Activated CD4-positive, alpha-beta memory T cell treated with anti-CD3 and anti-CD28 coated beads for 36 hours (primary cell): ENCODE measurements at places on chromosomes 11 and 22.

GRCh38 chr11:82810326-82810725, 76.7 kb upstream of the FAM181B start:
- H3K27ac ChIP-seq, result no peak overlapping the region
- no peak overlapping the region for H3K4me3 ChIP-seq
- H3K36me3 ChIP-seq, result no peaks in the 10 kb centered on the region
- no peaks in the 10 kb centered on the region for H3K4me1 ChIP-seq

DNA sequence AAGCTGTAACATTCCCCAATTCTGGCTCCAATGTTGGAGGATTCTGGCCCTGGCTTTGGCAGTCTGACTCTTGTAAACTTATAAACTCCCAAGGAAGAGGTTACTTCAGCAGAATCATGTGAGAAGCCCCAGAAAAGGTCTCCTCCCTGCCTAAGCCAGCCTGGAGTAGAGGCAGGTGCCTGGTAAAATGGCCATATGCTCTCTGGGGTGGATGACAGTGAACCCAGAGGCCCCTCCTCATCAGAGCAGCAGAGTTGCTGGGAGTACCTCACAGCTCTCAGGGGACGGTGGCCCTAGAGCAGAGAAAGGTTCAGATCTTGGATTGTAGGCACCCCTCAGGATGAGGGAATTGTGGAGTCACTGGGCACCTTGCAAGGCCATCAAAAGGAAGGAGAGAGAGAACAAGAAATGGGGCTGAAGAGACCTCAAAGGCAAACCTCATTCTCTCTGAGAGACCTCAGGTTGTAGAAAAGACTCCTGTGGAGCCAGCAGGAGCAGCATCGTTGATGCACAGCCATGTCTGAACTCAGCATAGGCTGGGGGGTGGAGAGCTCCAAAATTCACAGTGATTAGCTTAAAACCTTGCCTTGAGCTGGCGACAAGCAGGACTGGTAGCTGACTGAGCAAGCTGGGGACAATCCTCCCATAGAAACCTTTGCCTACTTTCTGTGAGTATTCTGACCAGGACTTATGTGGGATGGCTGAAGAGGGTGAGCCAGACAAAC, 4.9 kb upstream of the P2RY6 start:
- peaks cover 13% of the 10 kb centered on the region for H3K27me3 ChIP-seq
- no peak for DNase-seq
- H3K4me1 ChIP-seq, result no peaks in the 10 kb centered on the region
- H3K4me3 ChIP-seq, result no peak overlapping the region
- no peak overlapping the region for H3K27ac ChIP-seq

- DNase-seq, result no peak
- H3K27ac ChIP-seq, result no peak overlapping the region
- no peaks in the 10 kb centered on the region for H3K4me1 ChIP-seq
- peaks cover 16% of the 10 kb centered on the region for H3K27me3 ChIP-seq
- H3K4me3 ChIP-seq, result no peak overlapping the region
Measured at GRCh38 chr22:20656902-20657836, 116.7 kb upstream of the SERPIND1 start.

DNA sequence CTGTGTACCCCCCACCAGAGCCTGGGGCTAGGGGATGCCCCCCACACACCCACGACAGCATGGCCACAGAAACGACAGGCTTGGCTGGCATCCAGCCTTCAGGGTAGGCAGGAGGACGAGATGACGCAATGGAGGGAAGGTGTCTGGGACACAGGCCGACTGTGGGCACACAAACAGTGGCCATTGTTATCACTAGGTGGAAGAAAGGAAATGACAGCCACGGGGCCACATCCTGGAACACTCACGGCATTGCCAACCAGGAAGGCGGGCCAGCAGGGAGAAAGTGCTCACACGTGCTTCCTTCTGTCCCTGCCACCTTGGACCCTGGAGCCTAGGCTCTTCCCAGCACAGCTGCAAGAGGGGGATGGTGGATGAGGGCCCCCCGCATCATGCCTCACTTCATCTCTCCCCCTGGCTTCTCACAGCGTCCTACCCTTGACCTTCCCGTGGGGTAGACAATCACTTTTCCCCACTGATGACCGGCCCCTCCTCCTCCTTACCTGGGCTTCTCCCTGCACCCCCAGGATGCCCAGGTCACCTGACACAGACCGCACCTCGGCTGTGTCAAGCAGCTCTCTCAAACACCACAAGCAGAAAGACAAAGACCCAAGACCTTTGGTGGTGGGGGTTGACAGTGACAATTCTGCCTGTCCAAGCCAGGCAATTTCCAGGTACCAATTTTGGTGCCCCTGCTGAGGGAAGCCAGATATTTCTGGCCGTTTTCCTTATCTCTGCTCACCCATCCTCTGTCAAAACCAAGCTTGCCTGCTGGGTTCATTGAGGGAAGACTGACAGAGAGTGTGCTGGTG, 8.6 kb downstream of the PLA2G6 start:
- peaks cover 6% of the 10 kb centered on the region for H3K36me3 ChIP-seq
- peaks cover 46% of the 10 kb centered on the region for H3K4me1 ChIP-seq
- H3K27me3 ChIP-seq, result no peaks in the 10 kb centered on the region
- H3K4me3 ChIP-seq, result no peak overlapping the region

- H3K4me3 ChIP-seq, result no peak overlapping the region
- no peak for DNase-seq
- H3K36me3 ChIP-seq, result peaks cover 36% of the 10 kb centered on the region
- no peak overlapping the region for H3K27ac ChIP-seq
- peaks cover 3% of the 10 kb centered on the region for H3K4me1 ChIP-seq
- no peaks in the 10 kb centered on the region for H3K27me3 ChIP-seq
Measured at GRCh38 chr11:74615988-74616387, 23.6 kb downstream of the POLD3 start.

GRCh38 chr11:119625206-119625978, 103.6 kb downstream of the NECTIN1 start:
- no peak overlapping the region for H3K27ac ChIP-seq
- no peaks in the 10 kb centered on the region for H3K4me1 ChIP-seq
- H3K4me3 ChIP-seq, result no peak overlapping the region
- DNase-seq, result no peak
- H3K36me3 ChIP-seq, result no peaks in the 10 kb centered on the region

- peaks cover 6% of the 10 kb centered on the region for H3K36me3 ChIP-seq
- H3K27me3 ChIP-seq, result no peaks in the 10 kb centered on the region
- no peak overlapping the region for H3K27ac ChIP-seq
Measured at GRCh38 chr11:112248201-112248600, 12.5 kb downstream of the PLET1 start.

- no peak overlapping the region for H3K4me3 ChIP-seq
- H3K27me3 ChIP-seq, result no peaks in the 10 kb centered on the region
- DNase-seq, result no peak
- peaks cover 54% of the 10 kb centered on the region for H3K4me1 ChIP-seq
- peaks cover 32% of the 10 kb centered on the region for H3K36me3 ChIP-seq
Measured at GRCh38 chr22:31647523-31648320, 14.3 kb downstream of the PISD start.

DNA sequence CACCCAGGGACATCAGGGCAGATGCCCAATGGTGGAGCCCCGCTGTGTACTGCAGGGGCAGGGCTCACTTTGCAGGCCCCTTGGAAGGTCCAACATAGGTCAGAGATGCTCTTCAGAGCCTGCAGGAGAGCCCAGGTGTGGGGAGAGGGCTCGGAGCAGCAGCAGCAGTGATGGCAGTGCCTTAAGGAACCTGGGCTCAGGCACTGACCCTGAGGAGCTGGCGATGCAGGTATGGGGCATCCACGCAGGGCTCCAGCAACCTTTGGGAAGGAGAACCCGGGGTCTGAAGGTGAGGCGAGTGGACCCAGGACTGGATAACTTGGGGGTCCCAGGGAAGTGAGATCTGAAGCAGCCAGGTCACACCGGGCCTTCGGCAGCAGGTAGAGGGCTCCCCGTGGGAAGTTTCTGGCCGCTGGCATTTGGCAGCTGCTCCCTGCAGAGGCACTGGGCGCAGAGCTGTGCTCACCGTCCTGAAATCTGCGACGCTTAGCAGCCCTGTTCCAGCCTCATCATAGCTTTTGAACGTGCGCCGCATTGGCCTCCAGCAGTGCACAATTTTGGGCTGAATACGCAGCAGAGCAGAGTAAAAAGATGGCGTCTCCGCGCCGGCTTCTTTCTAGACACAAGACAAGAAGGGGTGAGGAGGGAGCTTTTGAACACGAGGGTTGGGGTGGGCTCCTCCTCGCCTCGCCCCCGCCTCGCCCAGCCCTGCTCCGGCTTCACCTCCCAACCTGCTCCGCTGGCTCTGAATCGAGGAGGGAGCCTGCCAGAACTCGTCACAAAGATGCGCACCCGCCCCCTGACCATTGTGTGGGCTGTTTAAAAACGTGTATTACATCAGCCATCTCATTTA, 118.8 kb downstream of the MPPED1 start:
- H3K4me3 ChIP-seq, result no peak overlapping the region
- no peak for DNase-seq
- H3K36me3 ChIP-seq, result no peaks in the 10 kb centered on the region
- peaks cover 7% of the 10 kb centered on the region for H3K27me3 ChIP-seq

DNA sequence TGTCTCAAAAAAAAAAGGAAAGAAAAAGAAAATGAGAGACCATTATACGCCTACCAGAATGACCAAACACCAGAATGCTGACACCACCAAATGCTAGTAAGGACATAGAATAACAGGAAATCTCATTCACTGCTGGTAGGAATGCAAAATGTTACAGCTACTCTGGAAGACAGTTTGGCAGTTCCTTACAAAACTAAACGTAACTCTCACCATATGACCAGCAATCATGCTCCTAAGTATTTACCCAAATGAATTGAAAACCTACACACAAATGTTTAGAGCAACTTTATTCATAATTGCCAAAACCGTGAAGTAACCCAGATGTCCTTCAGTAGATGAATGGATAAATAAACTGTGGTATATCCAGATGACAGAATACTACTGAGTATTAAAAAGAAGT, 7.2 kb downstream of the CHKA start:
- no peak for DNase-seq
- no peak overlapping the region for H3K4me3 ChIP-seq
- H3K27ac ChIP-seq, result no peak overlapping the region
- no peaks in the 10 kb centered on the region for H3K27me3 ChIP-seq

DNA sequence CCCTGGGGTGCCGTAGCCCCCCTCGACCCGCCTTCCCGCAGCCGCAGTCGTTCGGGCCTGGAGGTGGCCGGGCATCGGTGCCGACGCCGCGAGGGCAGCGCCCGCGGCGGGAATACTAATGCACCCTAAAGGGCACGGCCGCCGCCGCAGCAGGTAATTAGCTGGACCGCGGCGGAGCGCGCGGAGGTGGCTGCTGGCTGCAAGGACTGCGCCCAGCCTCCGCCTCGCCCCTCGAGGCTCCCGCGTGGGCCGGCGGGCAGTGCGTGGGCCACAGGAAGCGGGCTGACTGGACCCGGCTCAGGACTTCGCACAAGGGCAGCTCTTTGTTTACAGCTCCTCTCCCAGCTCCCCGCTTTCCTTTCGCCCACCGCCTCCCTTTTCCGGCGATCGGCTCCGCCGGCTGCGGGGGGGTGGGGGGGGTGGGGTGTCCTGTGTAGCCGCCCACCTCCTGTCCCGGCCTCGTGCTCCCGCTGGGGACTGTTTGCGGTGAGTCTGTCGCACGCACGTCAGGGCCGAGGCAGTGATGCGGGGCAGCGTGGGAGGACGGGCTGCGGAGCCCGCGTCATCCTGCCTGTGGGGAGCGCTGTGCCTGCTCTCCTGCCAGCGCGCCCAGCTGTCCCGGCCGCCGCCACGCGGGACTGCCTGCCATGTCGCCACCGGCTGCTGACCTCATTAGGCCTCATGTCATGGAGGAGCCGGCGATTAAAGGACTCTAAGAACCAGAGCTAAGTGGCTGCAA, 53.2 kb downstream of the GRIK4 start:
- peaks cover 5% of the 10 kb centered on the region for H3K4me1 ChIP-seq
- DNase-seq, result peak; percentile 64
- H3K4me3 ChIP-seq, result no peak overlapping the region
- H3K36me3 ChIP-seq, result no peaks in the 10 kb centered on the region
- H3K27me3 ChIP-seq, result peaks cover 48% of the 10 kb centered on the region

GRCh38 chr11:129732941-129733340, 82.7 kb upstream of the TMEM45B start:
- no peaks in the 10 kb centered on the region for H3K27me3 ChIP-seq
- DNase-seq, result no peak
- no peak overlapping the region for H3K27ac ChIP-seq
- H3K4me1 ChIP-seq, result no peaks in the 10 kb centered on the region

GRCh38 chr11:65662247-65662798, 393 bp downstream of the RELA start:
- peaks cover 42% of the 10 kb centered on the region for H3K4me1 ChIP-seq
- no peaks in the 10 kb centered on the region for H3K27me3 ChIP-seq

DNA sequence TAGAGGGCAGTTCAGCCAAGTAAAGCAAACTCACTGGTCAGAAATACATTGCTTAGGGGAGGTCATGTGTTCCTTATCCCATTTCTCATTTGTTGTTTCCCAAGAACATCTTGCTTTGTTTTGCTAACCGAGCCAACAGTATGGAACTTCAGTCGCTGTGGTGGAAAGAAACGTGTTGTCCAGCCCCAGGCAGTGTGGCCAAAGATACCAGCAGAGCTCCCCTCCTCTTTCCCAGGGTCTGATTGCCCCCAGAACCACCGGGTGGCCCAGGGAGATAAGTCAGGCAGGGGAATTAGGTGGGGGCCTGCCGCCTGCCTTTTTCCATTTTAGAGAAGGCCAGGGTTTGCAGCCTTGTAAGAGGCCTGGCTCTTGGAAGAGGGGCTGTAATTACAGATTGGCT, 98.7 kb upstream of the CRYBB3 start:
- H3K27me3 ChIP-seq, result no peaks in the 10 kb centered on the region
- no peak overlapping the region for H3K4me3 ChIP-seq
- no peak overlapping the region for H3K27ac ChIP-seq
- no peak for DNase-seq
- H3K36me3 ChIP-seq, result no peaks in the 10 kb centered on the region

DNA sequence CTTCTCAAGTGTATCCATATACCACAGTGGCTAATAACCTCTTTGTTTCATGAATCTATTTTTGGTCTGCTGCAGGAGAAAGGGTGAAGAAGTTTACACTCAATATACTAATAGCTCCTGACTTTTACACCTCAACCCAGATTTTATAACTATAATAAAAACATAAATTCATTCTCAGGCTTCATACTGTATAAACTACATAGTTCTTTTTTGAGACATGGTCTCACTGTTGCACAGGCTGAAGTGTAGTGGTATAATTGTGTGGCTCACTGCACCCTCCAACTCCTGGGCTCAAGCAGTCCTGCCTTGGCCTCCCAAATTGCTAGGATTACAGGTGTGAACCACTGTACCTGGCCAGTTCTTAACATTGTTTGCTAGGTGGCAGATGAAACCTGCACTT, 17.8 kb upstream of the CCDC179 start:
- DNase-seq, result no peak
- H3K4me1 ChIP-seq, result no peaks in the 10 kb centered on the region
- H3K36me3 ChIP-seq, result no peaks in the 10 kb centered on the region
- no peaks in the 10 kb centered on the region for H3K27me3 ChIP-seq

GRCh38 chr11:94203070-94203469, 74.4 kb downstream of the PANX1 start:
- H3K27ac ChIP-seq, result no peak overlapping the region
- peaks cover 6% of the 10 kb centered on the region for H3K27me3 ChIP-seq
- no peak for DNase-seq
- H3K36me3 ChIP-seq, result no peaks in the 10 kb centered on the region
- no peak overlapping the region for H3K4me3 ChIP-seq

- H3K4me1 ChIP-seq, result no peaks in the 10 kb centered on the region
- peaks cover 4% of the 10 kb centered on the region for H3K27me3 ChIP-seq
- no peak overlapping the region for H3K27ac ChIP-seq
- H3K4me3 ChIP-seq, result no peak overlapping the region
- no peaks in the 10 kb centered on the region for H3K36me3 ChIP-seq
Measured at GRCh38 chr11:79366218-79366617, 74.6 kb downstream of the TENM4 start.

- H3K36me3 ChIP-seq, result no peaks in the 10 kb centered on the region
- peak; percentile 15 for DNase-seq
- no peaks in the 10 kb centered on the region for H3K4me1 ChIP-seq
Measured at GRCh38 chr11:114280696-114281095, 15.5 kb upstream of the NNMT start.
